Omental fat pad (tissue), 4 donors: ENCODE measurements at places on chromosomes 13 and 19.

DNA sequence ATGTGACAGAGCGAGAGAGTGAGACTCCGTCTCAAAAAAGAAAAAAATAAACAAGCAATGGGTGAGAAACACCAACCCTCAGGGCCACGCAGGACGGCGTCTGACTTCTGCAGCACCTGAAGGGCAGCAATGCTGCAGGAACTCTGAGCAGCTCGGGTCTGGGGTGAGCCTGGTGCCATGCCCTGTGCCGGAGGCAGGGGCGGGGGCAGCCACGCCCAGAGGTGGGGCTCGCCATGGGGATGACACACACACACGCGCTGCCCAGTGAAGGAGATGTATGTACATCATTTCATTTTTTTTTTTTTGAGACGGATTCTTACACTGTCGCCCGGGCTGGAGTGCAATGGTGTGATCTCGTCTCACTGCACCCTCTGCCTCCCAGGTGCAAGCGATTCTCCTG, 24.3 kb downstream of the GPX4 start:
- no peak for DNase-seq

DNA sequence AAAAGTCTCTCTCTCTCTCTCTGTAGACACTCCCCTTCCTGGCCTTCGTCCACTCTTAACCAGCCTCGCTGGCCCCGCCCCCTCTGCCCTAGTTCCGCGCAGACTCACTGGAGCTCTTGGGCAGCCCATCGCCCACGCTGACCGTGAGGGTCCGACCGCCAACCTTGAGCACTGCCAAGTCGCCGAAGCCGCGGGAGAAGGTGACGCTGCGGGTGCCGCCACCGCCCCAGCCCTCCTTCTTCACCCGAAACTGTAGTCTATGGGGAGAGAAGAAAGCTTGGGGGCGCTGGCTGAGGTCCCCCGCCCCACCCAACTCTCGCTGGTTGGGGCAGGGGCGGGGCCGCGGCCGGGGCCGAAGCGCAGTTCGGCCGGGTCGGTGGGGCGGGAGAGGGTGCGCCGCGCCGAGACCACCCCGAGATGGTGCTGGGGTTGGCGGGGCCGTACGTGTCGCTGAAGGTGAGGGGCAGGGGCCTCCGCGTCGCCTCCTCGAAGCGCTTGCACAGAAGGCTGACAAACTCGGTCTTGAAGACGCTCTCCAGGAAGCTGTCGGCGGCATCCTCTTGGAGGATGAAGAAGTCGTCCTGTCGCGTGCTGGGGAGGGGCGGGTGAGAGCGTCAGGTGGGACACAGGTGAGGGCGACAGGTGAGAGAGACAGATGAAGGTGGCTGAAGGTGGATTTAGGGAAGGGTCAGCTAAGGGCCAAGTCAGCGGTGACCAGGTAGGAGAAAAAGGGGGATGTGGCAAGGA, 12.6 kb upstream of the ZNF414 start:
- DNase-seq: peak; percentile 86

DNA sequence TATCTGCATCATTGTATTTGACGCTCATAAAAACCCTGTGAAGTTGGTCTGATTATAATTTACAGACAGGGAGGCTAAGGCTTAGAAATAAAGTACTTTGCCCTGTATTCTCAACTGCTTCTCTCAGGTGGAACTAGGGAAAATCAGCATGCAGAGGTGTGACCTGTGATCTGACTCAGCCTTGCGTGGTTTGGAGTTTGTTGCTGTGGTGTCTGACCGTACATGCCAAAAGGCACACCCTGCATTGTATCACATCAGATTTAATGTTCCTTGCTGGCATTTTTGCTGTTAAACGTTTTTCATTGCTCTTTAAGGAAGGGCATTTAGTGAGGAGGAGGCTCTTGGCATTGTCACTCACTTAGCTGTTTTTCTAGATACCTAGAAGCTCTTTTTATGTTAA, 58.8 kb upstream of the C1QTNF9B start:
- no peak for DNase-seq

- DNase-seq: no peak
Observed at GRCh38 chr13:23748109-23748990, 140.8 kb downstream of the MIPEP start.
